ENCODE measurements at places on chromosomes 11 and 22.
A peak's percentile ranks its signal among the peaks of the same experiment; 100 is the strongest.

GRCh38 chr11:45982656-45983470 lies 60.4 kb downstream of the LARGE2 start:
- no peaks in the 10 kb centered on the region for H3K27me3 ChIP-seq
- no peak overlapping the region for H3K4me3 ChIP-seq
- H3K27ac ChIP-seq, result no peak overlapping the region
- peaks cover 11% of the 10 kb centered on the region for H3K4me1 ChIP-seq

GRCh38 chr11:2272228-2272945 lies 2.0 kb upstream of the ASCL2 start:
- no peak for DNase-seq
- no peaks in the 10 kb centered on the region for H3K36me3 ChIP-seq
- H3K27ac ChIP-seq, result no peak overlapping the region

DNA sequence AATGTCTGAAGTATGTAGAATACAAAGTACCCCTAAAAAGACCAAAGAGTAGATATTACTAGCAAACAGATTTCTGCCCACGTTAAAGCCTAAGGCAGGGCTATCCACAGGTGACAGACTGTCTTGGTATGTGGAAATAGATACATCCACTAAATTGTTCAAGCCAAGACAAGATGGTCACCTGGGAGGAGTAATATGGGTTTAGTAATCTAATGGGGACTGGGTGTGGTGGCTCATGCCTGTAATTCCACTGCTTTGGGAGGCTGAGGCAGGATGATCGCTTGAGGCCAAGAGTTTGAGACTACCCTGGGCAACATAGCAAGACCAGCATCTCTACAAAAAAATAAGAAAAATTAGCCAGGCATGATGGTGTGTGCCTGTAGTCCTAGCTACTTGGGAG lies 7.5 kb downstream of the SGSM3 start:
- H3K36me3 ChIP-seq, result peaks cover 19% of the 10 kb centered on the region
- no peak for DNase-seq
- no peak overlapping the region for H3K27ac ChIP-seq
- no peak overlapping the region for H3K4me3 ChIP-seq
- H3K4me1 ChIP-seq, result peaks cover 4% of the 10 kb centered on the region

- H3K4me1 ChIP-seq, result no peaks in the 10 kb centered on the region
- no peaks in the 10 kb centered on the region for H3K36me3 ChIP-seq
- no peaks in the 10 kb centered on the region for H3K27me3 ChIP-seq
- H3K27ac ChIP-seq, result no peak overlapping the region
- no peak overlapping the region for H3K4me3 ChIP-seq
Measured at GRCh38 chr11:26948881-26949280, 45.0 kb upstream of the FIBIN start.

DNA sequence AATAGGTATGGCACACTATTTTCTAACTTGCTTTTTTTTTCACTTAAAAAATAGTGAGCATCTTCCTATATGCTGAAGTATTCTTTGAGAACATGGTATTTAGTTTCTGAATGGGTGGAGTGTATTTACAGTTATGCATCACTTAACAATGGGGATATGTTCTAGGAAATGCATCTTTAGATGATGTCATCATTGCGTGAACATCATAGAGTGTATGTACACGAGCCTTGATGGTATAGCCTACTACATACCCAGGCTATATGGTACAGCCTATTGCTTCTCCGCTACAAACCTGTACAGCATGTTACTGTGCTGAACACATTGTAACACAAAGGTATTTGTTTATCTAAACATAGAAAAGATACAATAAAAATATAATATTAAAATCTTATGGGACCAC lies 124.3 kb upstream of the ASPHD2 start:
- DNase-seq, result no peak
- H3K27me3 ChIP-seq, result peaks cover 8% of the 10 kb centered on the region
- no peak overlapping the region for H3K27ac ChIP-seq
- no peaks in the 10 kb centered on the region for H3K4me1 ChIP-seq

DNA sequence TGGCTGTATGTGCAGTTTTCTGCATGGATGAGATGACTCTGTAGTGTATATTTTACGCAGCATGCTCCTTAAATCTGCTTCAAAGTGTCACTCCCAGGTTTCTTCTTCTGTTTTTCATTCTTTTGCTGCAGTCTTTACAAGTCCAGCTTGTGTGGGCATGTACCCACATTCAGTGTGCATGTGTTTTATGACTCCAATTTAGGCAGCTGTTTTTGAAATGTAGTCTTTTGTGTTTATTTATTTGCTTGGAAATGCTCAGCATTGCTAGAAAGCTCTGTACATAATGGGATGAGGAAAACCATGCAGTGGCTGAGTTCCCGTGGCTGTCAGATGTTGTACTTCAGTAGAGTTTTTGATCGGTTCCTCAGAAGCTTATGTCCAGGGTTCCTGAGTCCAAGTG lies 138.5 kb downstream of the ARHGAP42 start:
- no peaks in the 10 kb centered on the region for H3K36me3 ChIP-seq
- H3K27me3 ChIP-seq, result no peaks in the 10 kb centered on the region
- DNase-seq, result no peak
- H3K4me1 ChIP-seq, result no peaks in the 10 kb centered on the region
- H3K4me3 ChIP-seq, result no peak overlapping the region

DNA sequence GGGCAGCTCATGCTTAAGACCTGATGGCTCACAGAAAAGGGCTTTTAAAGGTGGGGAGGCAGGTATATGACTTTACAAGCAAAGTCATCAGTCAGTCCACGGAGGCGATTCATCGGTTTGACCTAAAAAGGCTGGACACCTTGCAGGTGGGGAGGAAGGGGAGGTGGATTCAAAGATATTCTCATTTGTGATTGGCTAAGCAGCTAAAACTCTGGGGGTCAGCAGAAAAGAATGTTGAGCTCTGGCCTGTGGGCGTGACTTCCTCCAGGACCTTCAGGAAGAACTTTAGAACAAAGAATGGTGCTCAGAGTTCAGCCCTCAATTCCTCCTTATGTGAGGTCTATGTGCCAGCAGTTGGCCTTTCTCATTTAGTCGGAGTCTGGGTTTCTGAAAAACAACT lies 78.3 kb upstream of the LMO1 start:
- no peaks in the 10 kb centered on the region for H3K27me3 ChIP-seq
- no peak overlapping the region for H3K4me3 ChIP-seq
- H3K27ac ChIP-seq, result no peak overlapping the region
- H3K4me1 ChIP-seq, result no peaks in the 10 kb centered on the region

DNA sequence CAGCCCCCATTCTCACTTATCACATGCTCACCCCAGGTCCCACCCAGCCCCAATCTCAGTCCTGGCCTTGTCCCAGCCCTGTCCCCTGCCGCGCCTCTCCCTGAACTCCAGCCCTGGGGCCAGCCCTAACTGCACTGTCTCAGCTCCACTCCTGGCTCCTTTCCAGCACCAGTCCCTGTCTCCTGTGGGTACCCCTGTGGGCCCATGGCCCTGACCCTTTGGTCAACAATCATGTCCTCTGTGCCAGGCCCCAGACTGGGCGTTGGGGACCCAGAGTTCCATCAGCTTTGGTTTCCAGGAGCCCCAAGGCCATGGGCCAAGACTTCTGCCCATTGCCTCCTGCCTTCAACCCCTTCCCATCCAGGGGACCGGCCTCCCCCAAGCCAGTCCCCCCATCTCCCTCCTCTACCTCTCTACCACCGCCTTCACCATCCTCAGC lies 757 bp downstream of the SPI1 start:
- no peaks in the 10 kb centered on the region for H3K36me3 ChIP-seq
- no peak for DNase-seq
- no peak overlapping the region for H3K4me3 ChIP-seq
- no peak overlapping the region for H3K27ac ChIP-seq
- no peaks in the 10 kb centered on the region for H3K4me1 ChIP-seq

- no peak overlapping the region for H3K27ac ChIP-seq
- H3K36me3 ChIP-seq, result peaks cover 5% of the 10 kb centered on the region
- H3K27me3 ChIP-seq, result no peaks in the 10 kb centered on the region
- no peak for DNase-seq
- peaks cover 60% of the 10 kb centered on the region for H3K4me1 ChIP-seq
Measured at GRCh38 chr11:123755813-123756212, 1.5 kb upstream of the OR6X1 start.

DNA sequence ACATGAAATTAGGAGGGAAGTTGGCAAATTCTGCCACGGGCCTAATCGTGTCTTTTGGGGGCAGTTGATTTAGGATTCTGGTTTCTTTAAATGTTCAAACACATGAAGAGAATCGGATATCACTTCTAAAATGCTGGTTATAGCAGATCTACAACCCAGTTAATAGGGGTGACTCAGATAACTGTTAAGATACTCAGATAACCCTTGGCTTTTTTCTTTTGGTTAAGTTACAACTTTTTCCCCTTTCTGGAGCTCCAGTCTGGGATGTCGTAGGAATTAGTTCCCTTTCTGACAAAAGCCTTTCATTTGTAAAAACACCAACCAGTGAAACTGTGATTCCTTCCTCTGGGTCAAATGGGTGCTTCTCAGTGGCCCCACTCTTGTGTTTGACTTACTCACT lies 976 bp downstream of the DEPDC7 start:
- no peak overlapping the region for H3K27ac ChIP-seq
- peak overlapping the region; percentile 67 for H3K4me3 ChIP-seq
- DNase-seq, result no peak
- H3K4me1 ChIP-seq, result peaks cover 10% of the 10 kb centered on the region
- H3K27me3 ChIP-seq, result peaks cover 66% of the 10 kb centered on the region

GRCh38 chr11:69393865-69394233 lies 87.6 kb upstream of the LINC01488 start:
- no peak overlapping the region for H3K4me3 ChIP-seq
- no peaks in the 10 kb centered on the region for H3K4me1 ChIP-seq
- DNase-seq, result no peak
- no peak overlapping the region for H3K27ac ChIP-seq
- H3K36me3 ChIP-seq, result no peaks in the 10 kb centered on the region

DNA sequence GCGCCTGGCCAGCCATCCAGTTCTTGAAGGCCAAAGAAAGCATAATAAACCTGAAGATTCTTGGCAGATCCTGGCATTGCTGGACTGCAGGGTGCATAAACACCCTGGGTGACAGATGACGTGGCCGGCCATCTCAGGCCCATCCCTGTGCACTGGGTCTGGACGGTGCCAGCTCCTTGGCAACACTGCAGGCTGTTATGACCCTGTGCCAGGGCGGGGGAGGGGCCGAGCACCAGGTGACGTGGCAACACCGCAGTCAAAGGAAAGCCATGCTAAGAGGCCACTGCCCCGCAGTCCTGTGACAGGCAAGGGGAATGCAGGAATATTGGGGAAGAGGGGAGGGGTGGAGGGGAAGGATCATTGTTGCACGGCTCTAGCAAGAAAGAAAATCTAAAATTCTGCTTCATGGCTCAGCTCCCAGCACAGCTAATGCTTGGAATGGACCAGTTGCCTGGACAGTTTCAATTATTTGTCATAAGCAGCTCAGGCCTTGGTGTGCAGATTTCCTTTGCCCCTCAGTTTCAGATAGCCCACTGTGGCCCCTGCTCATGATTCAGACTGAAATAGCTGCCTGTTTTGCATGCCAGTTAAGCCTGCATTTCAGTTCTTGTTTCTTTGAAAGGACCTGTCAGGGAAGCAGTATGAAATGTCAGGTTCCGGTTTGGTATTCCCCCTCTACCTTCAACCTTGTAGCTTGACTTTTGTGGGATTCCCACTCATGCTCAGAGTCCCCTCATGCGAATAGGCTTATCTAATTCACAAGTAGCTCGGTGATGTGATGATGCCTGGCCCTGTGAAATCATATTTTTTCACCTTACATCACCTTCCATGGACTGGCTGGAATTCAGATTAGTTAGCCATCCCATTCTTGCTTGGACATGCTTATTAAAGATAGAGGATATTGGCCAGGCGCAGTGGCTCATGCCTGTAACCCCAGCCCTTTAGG lies 29.7 kb upstream of the DDX6 start:
- no peak for DNase-seq
- H3K27ac ChIP-seq, result no peak overlapping the region
- H3K4me3 ChIP-seq, result no peak overlapping the region
- peaks cover 3% of the 10 kb centered on the region for H3K4me1 ChIP-seq

DNA sequence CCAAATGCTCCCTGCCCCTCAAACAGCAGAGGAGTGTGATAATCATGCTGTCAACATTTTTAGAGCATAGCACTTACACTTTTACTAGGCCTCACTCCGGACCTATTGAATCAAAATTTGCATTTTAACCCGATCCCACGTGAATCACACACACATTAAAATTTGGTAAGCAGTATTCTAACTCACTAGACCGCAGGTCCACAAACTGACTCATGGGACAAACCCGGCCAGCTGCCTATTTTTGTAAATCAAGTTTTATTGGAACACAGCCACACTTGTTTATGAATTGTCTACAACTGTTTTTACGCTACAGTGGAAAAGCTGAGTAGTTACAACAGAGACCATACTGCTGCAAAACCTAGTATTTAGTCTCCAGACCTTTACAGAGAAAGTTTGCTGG lies 43.3 kb downstream of the SNX19 start:
- no peak overlapping the region for H3K27ac ChIP-seq
- no peaks in the 10 kb centered on the region for H3K4me1 ChIP-seq
- no peak overlapping the region for H3K4me3 ChIP-seq
- peaks cover 41% of the 10 kb centered on the region for H3K36me3 ChIP-seq
- no peaks in the 10 kb centered on the region for H3K27me3 ChIP-seq
- DNase-seq, result no peak

- H3K4me1 ChIP-seq, result peaks cover 3% of the 10 kb centered on the region
- H3K27me3 ChIP-seq, result no peaks in the 10 kb centered on the region
- DNase-seq, result no peak
- H3K27ac ChIP-seq, result no peak overlapping the region
- no peaks in the 10 kb centered on the region for H3K36me3 ChIP-seq
Measured at GRCh38 chr11:1150116-1150515, 7.6 kb upstream of the MUC5AC start.

- no peaks in the 10 kb centered on the region for H3K27me3 ChIP-seq
- no peak overlapping the region for H3K4me3 ChIP-seq
- no peak for DNase-seq
- no peaks in the 10 kb centered on the region for H3K4me1 ChIP-seq
Measured at GRCh38 chr11:100546714-100547113, 140.4 kb upstream of the ARHGAP42 start.

- no peaks in the 10 kb centered on the region for H3K4me1 ChIP-seq
- no peak overlapping the region for H3K4me3 ChIP-seq
- H3K27ac ChIP-seq, result no peak overlapping the region
Measured at GRCh38 chr11:62151737-62152102, 27.9 kb downstream of the INCENP start.

GRCh38 chr22:30508216-30508615 lies 2.7 kb upstream of the SEC14L4 start:
- no peak overlapping the region for H3K4me3 ChIP-seq
- H3K27ac ChIP-seq, result no peak overlapping the region
- peaks cover 29% of the 10 kb centered on the region for H3K27me3 ChIP-seq
- no peak for DNase-seq
- no peaks in the 10 kb centered on the region for H3K36me3 ChIP-seq

- no peaks in the 10 kb centered on the region for H3K4me1 ChIP-seq
- H3K27me3 ChIP-seq, result no peaks in the 10 kb centered on the region
- no peaks in the 10 kb centered on the region for H3K36me3 ChIP-seq
- H3K4me3 ChIP-seq, result no peak overlapping the region
- H3K27ac ChIP-seq, result no peak overlapping the region
Measured at GRCh38 chr11:40027720-40028119, 1431.7 kb downstream of the LRRC4C start.

GRCh38 chr22:23067691-23068090 lies 2.6 kb upstream of the GNAZ start:
- H3K4me1 ChIP-seq, result peaks cover 6% of the 10 kb centered on the region
- no peaks in the 10 kb centered on the region for H3K36me3 ChIP-seq
- no peak for DNase-seq

- no peaks in the 10 kb centered on the region for H3K27me3 ChIP-seq
- peaks cover 30% of the 10 kb centered on the region for H3K4me1 ChIP-seq
- no peak for DNase-seq
- H3K27ac ChIP-seq, result no peak overlapping the region
- peaks cover 18% of the 10 kb centered on the region for H3K36me3 ChIP-seq
- H3K4me3 ChIP-seq, result no peak overlapping the region
Measured at GRCh38 chr11:14448240-14448639, 51.4 kb downstream of the COPB1 start.
